ENCODE measurements at places on chromosomes 1 and 21. TPM values are rescaled to one million over a fixed set of nuclear protein-coding genes. Genes with fewer than 3 reads are reported as not detected.

BATF3 gene
- total RNA-seq: 4.4 TPM

DNA sequence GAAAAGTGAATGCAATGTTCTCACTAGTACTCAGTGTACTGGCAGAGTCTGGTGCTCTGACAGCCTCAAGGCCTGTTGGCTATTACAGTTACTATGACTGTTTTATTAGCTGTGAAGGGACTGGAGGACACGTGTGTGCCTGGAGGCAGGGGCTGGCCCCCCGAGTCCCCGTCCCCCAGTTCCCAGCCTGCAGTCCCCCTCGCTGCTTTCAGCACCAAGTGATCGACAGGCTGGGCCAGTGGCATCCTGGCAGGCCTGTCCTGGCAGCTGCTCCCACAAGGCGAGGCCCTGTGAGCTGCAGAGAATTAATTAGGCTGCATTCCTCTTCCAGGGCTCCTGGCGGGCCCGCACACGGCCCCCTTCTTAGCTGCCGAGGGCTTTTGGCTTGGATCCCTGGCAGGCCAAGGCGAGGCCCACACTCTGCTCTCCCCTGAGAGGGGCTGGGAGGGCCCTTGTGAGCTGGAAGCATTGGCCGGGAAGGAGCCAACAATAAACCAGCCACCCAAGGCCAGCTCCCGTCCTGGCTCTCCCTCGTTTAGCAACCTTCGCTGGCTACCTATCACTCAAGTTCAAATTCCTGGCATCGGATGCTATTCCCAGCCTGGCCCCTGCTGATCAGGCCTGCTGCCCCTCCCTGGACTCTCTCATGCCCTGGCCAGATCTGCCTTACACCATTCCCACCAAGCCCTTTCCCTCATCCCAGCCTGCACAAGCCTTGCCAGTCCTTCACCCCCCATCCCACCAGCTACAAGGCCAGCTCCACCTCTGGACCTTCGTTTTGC, 9.8 kb downstream of the EDN2 start:
- H3K4me3 ChIP-seq: no peak overlapping the region
- no peak overlapping the region for H3K27ac ChIP-seq
- H3K36me3 ChIP-seq: no peaks in the 10 kb centered on the region

DNA sequence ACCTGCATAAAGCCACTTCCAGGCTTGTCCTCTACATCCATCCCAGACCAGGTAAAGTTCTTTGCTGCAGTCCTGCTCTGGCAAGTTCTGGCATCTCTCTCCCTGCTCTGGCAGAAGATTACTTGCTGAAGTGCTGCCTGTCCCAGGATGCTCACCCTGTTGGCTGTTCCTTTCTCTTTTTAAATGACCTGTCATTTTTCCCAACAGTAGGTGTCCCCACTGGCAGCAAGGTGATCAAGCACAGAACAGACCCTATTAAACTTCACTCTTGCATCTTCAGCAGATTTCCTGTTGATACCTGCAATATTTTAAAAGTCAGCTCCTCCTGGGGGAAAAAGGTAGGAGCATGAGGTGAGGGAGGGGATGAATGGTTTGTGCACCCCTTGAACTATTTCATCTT, 332.6 kb downstream of the PBX1 start:
- DNase-seq: no peak
- no peak overlapping the region for H3K4me3 ChIP-seq
- no peaks in the 10 kb centered on the region for H3K4me1 ChIP-seq
- no peak overlapping the region for H3K27ac ChIP-seq

GRCh38 chr1:19903621-19904020, 19.8 kb downstream of the PLA2G2E start:
- DNase-seq: no peak
- peaks cover 52% of the 10 kb centered on the region for H3K36me3 ChIP-seq
- H3K4me1 ChIP-seq: no peaks in the 10 kb centered on the region
- no peak overlapping the region for H3K27ac ChIP-seq

GRCh38 chr21:44829507-44830092, 11.7 kb upstream of the SUMO3 start:
- H3K36me3 ChIP-seq: no peaks in the 10 kb centered on the region
- H3K27ac ChIP-seq: no peak overlapping the region
- peaks cover 9% of the 10 kb centered on the region for H3K4me1 ChIP-seq

DNA sequence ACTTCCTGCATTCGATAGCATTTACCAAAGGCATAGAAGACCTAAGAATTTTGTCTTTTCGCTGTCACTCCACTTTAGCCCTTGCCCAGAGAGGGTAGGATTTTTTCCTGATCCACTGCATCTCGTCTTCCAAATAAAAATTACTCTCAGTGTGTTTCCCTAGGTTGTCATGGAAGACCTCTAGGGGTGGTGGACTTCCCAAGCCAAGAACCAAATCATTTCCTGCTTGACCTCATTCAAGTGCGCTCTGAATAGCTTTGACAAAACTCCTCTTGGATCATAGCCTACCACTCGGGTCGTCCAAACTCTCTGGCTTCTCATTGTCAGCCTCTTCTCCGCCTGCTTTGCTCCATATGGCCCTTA, 431 bp upstream of the C1orf52 start:
- no peaks in the 10 kb centered on the region for H3K27me3 ChIP-seq
- H3K36me3 ChIP-seq: peaks cover 31% of the 10 kb centered on the region
- DNase-seq: no peak
- H3K4me3 ChIP-seq: peak overlapping the region; percentile 23
- peaks cover 12% of the 10 kb centered on the region for H3K4me1 ChIP-seq

DNA sequence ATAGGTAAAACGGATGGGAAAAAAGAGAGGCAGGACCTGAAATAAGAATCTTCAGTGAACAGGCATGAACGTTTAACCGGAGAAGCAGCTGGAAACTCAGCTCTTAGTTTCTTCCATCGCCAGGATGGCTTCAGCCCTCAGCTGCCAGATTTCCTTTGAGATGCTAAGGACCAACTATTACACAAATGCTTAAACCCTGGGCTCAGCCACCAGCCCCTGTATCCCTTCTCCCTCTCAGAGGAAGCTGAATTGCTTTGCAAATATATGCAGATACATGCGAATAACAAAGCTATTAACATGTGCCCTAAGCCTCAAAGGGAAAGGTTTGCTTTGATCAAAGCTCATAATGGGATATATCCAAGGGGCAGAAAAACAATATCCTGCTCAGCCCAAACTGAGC, 515.1 kb downstream of the OMA1 start:
- H3K36me3 ChIP-seq: no peaks in the 10 kb centered on the region
- H3K4me3 ChIP-seq: no peak overlapping the region
- H3K27ac ChIP-seq: no peak overlapping the region

COL9A2 gene
- 7.9 TPM for total RNA-seq

SMIM1 gene
- total RNA-seq: 0.87 TPM

DNA sequence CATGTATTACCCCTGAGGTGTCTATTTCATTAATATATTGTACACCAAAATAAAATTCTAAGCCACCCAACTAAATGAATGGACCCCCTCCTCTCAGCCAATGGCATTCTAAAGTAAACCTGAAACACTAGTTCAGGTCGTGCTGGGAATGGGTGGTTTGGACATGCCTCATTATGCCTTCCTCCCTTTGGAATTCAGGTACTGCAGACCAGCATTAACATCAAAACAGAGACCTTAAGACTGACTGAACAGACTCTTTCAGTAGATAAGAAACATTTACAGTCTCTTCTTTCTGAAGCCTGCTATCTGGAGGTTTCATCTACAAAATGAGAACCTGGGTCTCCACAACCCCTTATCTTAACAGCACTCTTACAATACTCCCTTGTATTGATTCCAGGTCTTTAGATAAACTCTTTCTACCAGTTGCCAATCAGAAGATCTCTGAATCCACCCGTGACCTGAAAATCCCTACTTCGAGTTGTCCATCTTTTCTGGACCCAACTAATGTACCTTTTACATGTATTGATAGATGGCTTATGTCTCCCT, 93.6 kb downstream of the PKN2 start:
- H3K4me3 ChIP-seq: no peak overlapping the region
- no peak for DNase-seq
- peaks cover 56% of the 10 kb centered on the region for H3K36me3 ChIP-seq
- H3K4me1 ChIP-seq: no peaks in the 10 kb centered on the region

- H3K27ac ChIP-seq: no peak overlapping the region
- no peak overlapping the region for H3K4me3 ChIP-seq
- H3K4me1 ChIP-seq: no peaks in the 10 kb centered on the region
- H3K36me3 ChIP-seq: no peaks in the 10 kb centered on the region
- DNase-seq: no peak
- no peaks in the 10 kb centered on the region for H3K27me3 ChIP-seq
Measured at GRCh38 chr1:230308039-230308438, 118.1 kb downstream of the PGBD5 start.

All from Karpas-422 (cell line).